Activated CD4-positive, alpha-beta T cell treated with anti-CD3 and anti-CD28 coated beads, Interleukin-2, Interleukin-6, amounts not matched to agents 100 ng/mL and 50 ng/mL, durations not matched to agents 16 hours and 8 hours (primary cell): ENCODE measurements at places on chromosomes 4 and X.
A peak's percentile ranks its signal among the peaks of the same experiment; 100 is the strongest.

DNA sequence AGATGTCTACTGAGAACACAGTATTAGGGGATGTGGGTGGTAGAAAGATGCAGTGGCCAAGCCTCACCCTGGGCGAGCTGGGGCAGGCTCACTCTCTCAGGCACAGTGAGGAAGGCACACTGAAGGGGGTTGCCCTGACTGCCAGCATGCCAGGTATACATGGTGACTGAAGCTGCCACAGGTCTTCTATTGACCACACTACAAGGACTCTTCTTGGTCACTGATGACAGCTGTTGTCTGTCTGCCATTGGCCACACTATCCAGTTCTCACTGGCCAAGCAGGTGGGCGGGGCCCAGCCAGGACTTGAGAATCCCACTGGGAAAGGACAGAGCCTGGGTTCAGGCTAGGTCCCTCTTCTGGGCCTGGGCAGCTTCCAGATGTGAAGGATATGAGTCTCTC is 39.7 kb upstream of the TBC1D14 start:
- no peak for DNase-seq

GRCh38 chr4:64158648-64159326 is 250.5 kb downstream of the TECRL start:
- peak; percentile 70 for DNase-seq

- no peak for DNase-seq
These were observed 37.1 kb downstream of the TRMT44 start for GRCh38 chr4:8477676-8478075.

DNA sequence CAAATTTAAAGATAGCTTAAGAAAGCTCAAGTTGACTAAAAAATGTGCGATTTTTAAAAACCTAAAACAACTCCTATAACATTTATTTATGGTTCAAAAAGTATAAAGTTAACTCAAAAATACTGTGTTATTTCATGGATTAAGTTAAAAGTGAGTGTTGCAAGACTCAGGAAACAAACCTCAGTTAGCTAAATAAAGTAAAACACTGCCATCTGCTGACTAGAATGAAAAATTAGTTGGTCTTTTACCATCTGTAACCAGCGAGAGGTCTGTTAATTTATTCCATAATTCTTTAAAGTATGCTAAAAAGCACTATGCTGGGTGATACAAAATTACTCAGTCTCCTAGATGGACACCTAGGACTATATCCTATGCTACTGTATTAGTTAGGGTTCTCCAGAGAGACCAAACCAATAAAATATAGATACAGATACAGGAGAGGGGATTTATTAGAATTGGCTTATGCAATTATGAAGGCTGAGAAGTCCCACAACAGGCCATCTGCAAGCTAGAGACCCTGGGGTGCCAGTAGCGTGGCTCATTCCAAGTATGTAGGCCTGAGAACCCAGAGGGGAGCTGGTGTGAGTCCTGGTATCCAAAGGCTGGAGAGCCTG is 4.9 kb upstream of the WDFY3 start:
- no peak for DNase-seq

DNA sequence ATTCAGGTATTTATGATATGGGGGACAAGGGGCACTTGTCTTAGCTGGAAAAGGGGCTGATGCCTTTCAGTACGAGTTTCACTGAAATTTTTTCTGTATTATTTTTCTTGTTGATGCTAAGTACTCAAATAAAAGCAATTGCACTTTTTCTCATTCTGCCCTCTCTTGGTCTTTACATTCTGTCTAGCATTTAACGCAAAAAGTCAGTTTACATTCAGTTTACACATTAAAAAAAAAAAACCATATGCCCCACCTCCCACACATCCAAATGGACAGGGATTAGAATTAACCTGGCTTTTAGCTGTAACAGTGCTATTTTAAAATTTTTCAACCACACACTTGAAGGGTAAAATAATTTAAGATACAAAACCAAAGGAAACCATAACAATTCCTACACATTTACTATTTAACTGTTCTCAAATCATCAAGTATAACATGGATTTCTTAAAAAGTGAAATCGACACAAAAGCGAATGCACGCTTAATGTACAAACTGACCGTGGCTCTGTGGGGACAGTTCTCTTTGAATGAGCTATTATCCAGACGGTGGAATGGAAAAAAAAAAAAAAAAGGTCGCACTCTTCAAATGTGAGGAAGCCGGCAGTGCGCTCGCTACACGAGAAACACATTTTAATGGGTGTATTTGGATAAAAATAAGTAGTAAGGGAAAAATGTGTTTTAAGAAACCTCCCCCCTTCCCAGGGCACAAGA is 1.4 kb downstream of the AMMECR1 start:
- DNase-seq, result no peak

DNA sequence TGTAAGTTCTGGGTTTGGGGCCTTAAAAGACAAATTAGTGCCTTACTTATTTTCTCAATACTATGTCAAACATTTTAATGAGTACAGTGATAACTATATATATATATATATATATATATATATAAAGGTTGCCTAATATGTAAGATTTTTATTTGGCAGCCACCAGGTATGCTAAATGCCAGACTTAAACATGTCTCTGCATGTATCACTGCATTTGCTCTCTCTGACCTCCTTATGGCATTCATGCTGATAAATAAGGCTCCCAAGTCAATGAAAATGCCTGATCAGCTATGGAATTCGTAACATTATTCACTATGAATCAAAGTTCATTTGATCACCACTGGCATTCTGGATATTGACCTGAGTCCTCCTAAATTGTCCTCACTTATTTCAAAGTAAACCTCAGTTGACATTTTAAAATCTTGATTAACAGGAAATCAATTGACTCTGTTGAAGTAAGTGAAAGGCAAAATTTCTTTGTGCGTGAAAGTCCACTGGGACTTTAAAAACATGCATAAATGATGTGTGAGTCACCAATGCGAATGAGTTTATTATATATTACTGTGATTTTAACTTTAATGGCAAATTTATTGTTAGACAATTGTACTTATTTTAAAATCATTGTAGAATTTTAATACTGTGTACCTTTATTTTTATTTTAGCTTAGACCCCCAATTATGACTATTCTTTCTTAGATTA is 29.2 kb upstream of the AREG start:
- DNase-seq, result no peak

GRCh38 chrX:31260351-31260750 is 188.5 kb upstream of the FTHL17 start:
- DNase-seq, result no peak

GRCh38 chrX:113818346-113818745 is 765.5 kb upstream of the HTR2C start:
- no peak for DNase-seq

GRCh38 chrX:42704454-42704853 is 73.5 kb downstream of the PPP1R2C start:
- DNase-seq, result peak; percentile 3

- no peak for DNase-seq
These were observed 85.9 kb downstream of the STK32B start for GRCh38 chr4:5137226-5137625.

DNA sequence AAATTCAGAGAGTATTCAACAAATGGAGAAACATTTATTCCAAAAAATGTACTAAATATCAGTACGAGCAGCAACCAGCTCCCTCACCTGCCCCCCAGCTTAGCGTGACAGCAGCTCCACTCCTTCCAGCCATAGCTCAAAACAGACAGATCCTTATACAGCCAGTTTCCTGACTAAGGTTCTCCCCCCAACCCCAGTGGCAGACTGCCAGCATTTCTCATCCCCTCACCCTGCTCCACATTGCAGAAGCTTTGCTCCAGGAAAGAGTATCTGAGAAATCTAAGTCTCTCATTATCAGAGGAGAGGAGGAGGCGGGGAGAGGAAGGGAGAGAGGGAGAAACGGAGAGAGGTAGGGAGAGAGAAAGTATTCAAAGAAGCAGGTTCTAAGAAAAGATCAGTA is 53.3 kb upstream of the PASD1 start:
- no peak for DNase-seq

DNA sequence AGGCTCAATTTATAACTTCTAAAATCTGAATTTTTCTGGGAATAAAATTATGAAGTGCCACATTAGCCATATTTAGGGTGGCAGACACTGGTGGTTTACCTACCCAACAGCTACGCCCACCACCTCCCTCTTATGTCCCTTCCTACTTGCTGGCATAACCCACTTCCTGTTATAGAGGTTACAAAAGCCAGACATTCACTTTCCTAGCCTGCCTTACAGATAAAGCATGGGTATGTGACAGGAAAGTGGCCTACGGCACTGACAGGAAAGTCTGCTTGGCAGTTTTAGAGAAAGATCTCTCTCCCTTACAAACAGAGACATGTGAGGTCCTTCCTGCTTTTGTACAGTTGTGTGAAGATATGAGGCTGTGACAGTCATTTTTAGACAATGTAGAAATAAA is 12.4 kb downstream of the DDX53 start:
- peak; percentile 3 for DNase-seq

- no peak for DNase-seq
These were observed 355.1 kb downstream of the HS3ST1 start for GRCh38 chr4:11073621-11074051.

DNA sequence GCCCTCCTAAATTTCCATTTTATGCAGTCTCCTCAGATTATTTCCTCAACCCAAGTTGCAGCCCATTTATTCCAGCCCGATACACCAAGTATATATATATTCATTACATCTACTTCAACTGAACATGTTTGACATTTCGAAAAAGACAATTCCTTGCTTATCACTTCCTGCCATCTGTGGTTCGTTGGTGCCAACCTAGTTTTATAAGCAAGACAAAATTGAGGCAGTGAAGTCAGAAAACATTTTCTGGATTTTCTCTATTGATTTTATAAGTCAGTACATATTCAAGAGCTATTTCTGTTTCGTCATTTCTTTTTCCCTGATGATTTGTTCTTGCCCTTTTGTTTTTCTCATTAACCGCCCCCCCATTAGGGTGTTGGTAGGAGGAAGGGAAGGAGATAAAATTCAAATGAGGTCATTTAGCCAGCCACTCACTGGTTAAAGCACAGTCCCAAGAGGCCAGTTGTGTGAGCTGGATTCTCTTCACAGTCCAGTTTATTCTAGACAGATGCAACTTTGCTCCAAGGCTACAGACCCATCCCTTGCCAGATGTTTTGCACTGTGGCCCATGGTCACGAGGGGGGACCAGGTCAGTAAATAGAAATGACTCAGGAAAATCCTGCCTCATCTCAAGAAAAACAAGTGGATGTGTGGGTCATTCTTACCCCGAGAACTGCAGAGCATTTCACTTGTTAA is 20.3 kb upstream of the VEGFD start:
- DNase-seq, result no peak

DNA sequence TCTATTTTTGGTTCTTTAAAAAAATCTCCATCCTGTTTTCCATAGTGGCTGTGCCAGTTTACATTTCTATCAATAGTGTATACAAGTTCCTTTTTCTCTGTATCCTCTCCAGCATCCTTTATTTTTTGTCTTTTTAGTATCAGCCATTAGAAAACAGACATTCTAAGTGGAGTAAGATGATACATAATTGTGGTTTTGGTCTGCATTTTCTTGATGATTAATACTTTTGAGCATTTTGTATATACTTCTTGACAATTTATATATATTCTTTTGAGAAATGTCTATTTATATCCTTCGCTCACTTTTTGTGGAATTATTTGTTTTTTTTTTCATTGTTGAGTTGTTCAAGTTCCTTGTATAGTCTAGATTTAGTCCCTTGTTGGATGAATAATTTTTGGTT is 382.2 kb upstream of the SPOCK3 start:
- DNase-seq, result no peak

DNA sequence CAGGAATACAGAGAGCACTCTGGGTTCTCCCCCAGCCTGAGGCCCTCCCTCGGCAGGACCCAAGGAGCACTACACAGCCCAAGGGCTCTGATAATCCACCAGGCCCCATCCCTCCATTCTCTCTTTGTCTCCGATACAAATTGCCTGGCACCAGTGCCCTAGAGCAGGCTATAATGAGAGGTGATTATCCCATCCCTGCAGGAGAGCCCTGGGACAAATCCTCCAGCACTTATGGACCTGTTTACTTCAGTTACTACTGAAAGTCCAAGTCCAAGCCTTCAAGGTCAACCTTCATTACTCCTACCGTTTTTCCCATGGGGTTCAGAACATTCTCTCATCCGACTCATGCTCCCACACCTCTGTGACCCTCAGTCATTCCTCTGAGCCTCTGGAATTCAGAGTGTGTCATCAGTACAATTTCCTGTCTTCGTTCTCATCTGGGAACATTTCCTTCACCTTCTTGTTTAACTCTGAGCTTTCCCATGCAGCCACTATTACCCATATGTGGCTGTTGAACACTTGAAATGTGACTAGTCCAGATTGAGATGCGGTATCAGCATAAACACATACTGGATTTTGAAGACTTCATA is 299.0 kb downstream of the RAPGEF2 start:
- DNase-seq, result no peak

DNA sequence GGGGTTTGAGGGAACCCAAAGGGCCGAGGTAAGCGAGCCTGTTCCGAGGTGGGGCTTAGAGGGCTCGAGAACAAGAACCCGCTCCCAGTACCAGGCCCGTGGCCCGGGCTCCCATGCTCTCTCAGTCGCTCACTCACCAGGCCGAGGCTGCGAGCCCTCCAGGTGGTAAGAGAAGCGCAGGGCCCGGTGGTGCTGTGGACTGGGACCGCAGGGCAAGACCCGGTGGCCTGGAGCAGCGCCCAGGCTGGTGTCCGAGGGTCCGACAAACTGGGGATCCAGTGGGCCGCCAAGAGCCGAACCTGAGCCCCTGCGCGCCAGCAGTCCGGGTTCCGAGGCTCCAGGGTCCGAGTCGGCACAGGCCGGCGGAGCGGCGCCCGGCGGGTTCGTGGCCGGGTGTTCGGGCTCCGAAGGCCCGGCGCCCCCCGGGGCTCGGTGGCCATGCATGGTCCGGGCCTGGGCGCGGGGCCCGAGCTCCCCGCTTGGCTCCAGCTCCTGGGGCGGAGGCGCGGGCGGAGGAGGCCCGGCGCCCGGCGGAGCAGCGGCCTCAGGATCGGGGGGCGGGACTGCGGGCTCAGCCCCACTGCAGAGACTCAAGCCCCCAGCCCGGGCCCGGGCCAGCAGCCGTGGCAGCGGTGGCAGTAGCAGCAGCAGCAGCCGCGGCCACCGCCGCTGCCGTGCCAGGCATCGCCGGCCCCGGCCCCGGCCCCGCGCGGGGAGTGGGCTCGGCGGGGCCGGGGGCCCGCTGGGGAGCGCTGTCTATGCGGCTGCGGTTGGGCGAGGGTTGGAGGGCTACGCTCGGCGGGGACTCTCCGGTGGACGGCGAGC is 833 bp downstream of the FGD1 start:
- DNase-seq, result no peak

DNA sequence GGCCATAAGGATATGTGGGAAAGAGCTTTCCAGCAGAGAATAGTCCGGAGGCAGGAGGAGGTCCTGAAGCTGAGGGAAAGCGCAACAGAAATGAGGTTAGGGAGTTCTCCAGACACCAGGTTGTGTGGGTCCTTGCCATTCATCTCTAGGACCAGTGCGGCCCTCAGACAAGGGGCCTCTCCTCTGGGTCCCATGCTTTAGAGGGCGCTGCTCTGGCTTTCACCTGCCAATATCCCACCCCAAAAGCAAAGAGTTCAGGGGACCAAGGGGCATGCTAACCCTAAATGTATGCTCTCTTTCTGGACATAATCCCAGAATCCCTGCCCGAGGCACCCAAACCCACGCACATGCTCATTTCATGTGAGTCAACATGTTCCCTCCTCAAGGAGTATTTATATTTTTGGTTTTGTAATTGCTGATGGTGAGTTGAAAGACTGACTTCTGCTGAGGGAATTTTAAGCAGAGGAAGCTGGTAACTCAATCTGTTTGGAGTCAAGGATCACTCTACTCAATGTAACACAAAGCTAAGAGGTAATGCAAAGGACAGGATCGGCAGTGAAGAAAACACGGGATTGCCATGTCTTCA is 14.8 kb downstream of the RPL34 start:
- no peak for DNase-seq

- DNase-seq, result no peak
These were observed 257.3 kb upstream of the EDNRA start for GRCh38 chr4:147223576-147223975.
